Activated CD4-positive, alpha-beta T cell treated with anti-CD3 and anti-CD28 coated beads, Interleukin-2, amount 50 U/mL, for 4 hours (primary cell): ENCODE measurements at places on chromosomes 1 and 21.

DNA sequence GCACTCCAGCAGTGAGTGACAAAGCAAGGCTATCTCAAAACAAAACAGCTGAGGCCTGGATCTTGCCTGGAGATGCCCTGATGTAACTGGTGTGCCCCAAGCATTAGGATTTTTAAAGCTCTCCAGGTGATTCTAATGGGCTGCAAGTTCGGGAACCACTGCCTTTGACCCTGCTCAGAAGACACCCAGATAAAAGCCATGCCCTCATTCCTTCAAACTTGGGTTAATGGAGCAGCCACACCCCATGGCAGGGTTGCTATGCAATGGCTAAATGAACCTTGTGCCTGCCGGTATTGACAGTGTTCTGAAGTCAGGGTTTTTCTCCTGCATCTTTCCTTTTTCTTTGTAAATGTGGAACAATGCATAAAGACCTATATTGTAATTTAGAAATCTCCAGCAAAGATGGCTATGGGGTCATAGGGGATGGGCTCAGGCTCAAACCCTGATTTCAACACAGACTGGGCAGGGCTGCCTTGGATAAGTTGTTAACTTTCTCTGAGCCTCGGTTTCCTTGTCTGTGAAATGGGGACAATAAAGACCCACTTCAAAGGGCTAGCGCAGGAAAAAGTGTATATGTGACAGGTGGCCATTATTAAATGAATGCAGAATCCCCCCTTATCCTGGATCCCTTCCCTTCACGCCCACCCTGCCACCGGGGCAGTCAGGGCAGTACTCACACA, 453 bp downstream of the TFF3 start:
- DNase-seq = no peak

DNA sequence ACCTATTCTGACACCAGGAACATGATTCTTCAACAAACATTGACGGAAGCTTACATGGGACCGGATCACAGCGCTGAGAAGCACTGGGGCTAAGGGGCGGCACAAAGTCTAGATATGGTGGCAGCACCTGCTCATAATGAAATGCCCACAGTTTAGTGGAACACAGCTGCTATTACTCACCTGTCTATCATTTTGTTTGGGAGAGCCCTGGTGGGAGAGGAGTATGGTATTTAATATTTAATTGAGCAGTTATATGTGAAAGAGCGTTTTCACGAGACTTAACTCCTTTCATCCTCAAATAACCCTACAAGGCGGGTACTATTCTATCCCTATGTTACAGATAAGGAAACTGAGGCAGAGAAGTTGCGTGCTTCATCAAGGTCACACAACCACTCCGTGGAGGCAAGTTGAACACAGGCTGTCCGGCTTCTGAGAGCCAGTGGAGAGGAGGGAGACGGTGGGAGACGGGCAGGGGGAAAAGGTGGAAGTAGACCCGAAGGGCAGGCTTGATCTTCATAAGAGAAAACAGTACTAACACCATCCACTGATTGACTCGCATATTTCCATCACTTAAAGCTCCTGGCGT, 790 bp upstream of the TSNAX start:
- no peak for DNase-seq

DNA sequence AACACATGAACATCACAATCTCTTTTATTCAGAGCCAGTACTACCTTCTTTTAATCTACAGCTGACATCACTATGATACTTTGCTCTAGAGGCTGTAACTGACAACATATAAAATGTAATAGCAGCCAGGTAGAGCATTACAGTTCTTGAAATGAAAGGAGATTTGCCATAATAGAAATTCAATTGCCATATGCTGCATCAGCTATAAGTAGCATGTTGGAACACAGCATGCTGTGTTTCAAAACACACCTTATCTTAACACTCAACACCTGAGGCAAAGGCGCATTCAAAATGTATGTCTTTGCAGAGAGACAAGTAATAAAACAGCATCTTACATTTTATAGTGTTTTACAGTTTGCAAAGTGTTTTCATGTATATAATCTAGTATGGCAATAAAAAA, 24.0 kb upstream of the KRTAP21-1 start:
- DNase-seq = no peak

- no peak for DNase-seq
Measured at GRCh38 chr21:27645285-27645684, 678.4 kb upstream of the ADAMTS5 start.

DNA sequence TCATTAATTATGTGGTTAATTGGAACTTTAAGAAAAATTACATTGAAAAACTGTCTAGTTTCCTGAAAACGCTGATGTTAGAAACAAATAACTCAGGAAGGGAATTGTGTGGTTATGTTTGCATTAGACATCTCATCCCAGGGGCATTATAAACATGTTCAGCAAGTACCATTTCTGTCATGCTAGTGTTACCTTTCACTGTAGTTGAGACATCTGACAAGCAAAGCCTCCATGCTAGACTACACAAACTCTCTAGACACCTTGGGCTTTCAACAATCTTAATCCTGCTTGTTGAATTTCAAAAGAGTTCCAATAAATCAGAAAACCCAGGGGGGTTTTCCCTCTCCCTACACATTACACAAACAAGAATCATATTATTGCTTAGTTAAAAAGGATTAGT, 536.8 kb downstream of the KCNT2 start:
- no peak for DNase-seq

DNA sequence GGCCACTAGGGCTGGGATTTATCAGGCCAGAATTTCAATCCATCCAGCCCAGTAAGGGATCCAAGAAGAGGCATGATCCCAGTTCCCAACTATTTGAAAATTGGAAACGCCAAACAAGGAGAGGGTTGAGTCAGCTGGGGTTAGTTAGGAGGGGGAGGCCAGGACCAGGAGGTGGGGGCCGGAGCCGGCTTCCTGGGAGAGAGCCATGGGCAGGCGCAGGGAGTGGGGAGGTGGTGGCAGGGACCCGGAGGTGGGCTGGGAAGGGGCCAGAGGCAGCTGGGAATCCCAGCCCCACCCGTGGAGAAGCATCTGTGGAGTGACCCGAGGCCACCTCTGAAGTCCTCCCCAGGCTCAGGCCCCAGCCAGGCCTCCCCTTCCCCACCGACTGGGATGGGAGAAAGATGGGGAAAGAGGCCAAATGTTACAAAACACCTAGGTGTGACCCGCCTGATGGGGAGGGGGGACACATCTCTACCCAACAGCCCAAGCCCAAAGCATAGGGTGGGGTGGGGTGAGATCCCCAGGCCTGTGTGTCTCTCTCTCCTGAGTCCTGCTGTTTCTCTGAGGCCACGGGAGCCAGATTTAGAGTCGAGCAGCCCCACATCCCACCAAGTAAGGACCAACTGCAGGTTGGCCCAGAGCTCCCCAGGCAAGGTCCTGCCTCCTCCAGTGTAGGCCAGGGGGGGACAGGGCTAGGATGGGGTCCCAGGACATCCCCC, 10.1 kb downstream of the HSPG2 start:
- no peak for DNase-seq

DNA sequence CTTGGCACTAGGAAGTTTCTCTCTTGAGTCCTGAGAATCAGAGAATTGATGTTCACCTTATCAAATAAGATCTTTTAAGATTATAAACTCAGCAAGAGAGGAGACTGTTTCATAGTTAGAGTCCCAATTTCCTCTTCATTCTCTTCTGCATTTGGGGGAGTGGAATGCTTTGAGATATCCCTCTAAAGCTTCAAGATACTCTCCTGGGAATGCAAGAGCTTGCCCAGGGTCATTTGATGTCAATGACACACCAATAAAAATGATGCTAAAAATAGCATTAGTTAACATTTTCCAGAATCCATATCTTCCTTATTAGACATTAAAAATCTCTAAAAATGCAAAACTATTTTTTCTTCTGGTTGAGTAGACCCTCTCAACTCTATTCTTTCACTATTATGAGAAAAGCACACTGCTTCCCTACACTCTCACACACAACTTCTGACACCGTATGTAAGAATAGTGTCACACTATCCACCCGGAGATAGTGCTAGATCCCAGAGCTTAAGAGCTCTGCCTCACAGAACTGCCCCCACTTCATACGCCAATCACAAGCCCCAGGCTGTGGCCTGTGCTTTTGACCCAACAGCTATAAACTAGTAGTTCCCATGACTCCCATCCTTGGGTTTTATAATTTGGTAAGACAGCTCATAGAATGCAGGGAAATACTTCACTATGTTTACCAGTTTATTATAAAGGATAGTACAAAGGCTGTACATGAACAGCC, 399.9 kb upstream of the RUNX1 start:
- no peak for DNase-seq

GRCh38 chr21:44555200-44555875, 3.3 kb downstream of the KRTAP10-3 start:
- no peak for DNase-seq

- DNase-seq = no peak
Measured at GRCh38 chr21:29347274-29347681, 48.6 kb downstream of the BACH1 start.

DNA sequence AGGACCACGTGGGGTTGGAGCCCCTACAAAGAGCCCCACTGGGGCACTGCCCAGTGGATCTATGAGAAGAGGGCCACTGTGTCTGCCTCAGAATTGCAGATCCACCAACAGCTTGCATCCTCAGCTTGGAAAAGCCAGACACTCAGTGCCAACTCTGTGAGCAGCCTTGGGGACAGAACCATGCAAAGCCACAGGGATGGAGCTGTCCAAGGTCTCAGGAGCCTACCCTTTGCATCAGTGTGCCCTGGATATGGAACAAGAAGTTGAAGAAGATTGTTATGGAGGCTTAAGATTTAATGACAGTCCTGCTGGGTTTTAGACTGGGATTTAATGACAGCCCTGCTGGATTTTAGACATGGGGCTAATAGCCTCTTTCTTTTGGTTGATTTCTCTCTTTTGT, 1670.9 kb downstream of the PLA2G4A start:
- no peak for DNase-seq

GRCh38 chr1:93581917-93582850, 99.5 kb downstream of the BCAR3 start:
- no peak for DNase-seq

DNA sequence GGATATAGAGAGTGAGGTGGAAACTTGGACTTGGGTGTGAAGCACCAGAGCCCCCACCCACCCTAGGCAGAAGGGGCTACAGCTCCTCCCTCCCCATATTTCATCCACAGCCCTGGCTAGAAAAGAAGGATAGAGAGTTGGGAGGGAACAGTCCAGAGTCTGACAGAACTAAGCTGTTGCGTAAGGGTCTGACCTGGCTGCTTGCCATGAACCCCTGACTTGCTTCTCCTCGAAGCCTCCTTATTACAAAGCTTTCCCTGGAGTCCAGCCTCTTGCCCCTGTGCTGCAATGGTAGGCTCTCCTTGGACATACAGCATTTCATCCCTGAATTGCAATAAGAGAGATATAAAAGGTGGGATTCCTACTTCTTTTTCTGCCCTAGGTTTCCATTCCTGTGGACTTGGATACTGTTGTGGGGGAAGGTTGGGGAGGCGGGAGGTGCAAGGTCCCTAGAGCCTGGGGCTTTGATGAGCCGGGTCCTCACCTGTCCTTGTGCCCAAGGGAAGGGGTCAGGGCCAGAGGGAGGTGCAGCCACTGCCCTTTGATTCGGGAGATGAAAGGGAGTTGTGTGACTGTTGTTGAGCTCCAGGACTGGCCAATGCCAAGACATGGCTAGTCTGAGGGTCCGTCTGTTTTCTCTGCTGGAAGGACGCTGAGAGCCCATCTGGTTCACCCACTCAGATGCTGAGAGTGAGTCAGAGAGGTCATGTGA, 2.7 kb downstream of the RHBG start:
- DNase-seq = no peak

- DNase-seq = no peak
Measured at GRCh38 chr1:79388694-79389361, 382.3 kb upstream of the ADGRL4 start.

- no peak for DNase-seq
Measured at GRCh38 chr1:230043081-230043480, 24.0 kb upstream of the GALNT2 start.

DNA sequence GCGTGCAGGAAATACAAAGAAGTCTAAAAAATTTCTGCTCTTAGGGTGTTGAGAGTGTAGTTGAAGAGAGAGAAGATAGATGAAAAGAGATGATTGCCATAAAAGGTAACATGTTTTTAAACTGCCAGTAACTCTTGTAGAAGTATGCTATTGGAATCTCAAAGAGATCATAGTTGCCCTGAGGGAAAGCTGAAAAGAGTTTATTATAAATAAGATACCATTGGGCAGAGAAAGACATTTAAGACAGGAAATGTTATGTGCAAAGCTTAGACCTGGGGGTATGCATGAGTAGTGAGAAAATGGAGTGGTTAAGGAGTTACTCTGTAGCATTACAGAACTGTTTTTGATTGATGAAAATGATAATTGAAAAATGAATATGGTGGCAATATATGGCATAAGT, 17.6 kb downstream of the GABPA start:
- DNase-seq = no peak

- DNase-seq = no peak
Measured at GRCh38 chr1:218472885-218473284, 127.7 kb downstream of the TGFB2 start.

GRCh38 chr21:28737674-28738419, 254.8 kb downstream of the LTN1 start:
- no peak for DNase-seq

DNA sequence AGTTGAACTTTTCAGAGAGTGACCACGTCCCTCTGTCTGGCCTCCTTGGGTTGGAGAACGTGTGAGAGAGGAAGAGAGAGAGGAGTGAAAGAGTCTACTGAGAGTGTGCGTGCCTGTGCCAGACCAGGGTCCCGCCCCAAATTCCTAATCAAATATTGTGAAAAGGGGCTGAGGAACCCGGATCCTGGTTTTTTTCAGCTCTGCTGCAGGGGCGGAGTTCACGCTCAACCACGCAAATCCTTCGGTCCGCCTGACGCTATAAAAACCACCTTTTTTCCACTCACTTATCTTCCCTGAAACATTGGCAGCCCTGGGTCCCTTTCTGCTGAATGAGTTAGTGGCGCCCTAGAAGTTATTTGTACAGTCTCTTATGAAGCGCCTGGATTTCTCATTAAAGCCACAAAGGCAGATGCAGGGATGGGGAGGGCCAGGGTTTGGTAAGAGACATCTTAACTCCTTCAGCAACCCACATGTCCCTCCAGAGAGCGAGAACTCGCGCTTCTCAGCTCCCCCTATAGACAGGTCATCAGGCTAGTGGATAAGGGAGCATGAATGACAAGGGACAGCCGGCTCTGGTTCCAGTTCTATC, at the start of gene FMOD:
TSS of gene FMOD (minus strand) at position 86 of the 589 bp plus-strand sequence. CDS start 2,852 bp downstream, outside the sequence.
- no peak for DNase-seq

- no peak for DNase-seq
Measured at GRCh38 chr1:53166366-53166765, 23.9 kb upstream of the SLC1A7 start.
